ENCODE measurements at places on chromosomes 11 and 22. TPM values are rescaled to one million over a fixed set of nuclear protein-coding genes. Genes with fewer than 3 reads are reported as not detected.

The SLC22A9 gene
- total RNA-seq, result not detected

The SCGB1A1 gene
- total RNA-seq, result not detected

The CCDC89 gene
- total RNA-seq, result 2.5 TPM

The RFPL1 gene
- total RNA-seq, result not detected

The CCDC157 gene
- 1.5 TPM for total RNA-seq

The LSP1 gene
- total RNA-seq, result 2.7 TPM

The MUC2 gene
- total RNA-seq, result not detected

The VSIG2 gene
- total RNA-seq, result not detected

The CDC42EP2 gene
- 20.8 TPM for total RNA-seq

The GRK3 gene
- 2.7 TPM for total RNA-seq

The LRRC32 gene
- total RNA-seq, result 59.0 TPM

The GAS2 gene
- total RNA-seq, result 1.5 TPM

The TSG101 gene
- total RNA-seq, result 61.9 TPM

The SLC25A22 gene
- total RNA-seq, result 8.9 TPM

The PRR14L gene
- total RNA-seq, result 18.1 TPM

The PIWIL4 gene
- 2.5 TPM for total RNA-seq

The MRPL40 gene
- total RNA-seq, result 29.7 TPM

Data from smooth muscle cell of the umbilical artery (primary cell).